ENCODE measurements at places on chromosomes 12 and 14. TPM values are rescaled to one million over a fixed set of nuclear protein-coding genes. Genes with fewer than 3 reads are reported as not detected.

- DNase-seq, result no peak
Measured at GRCh38 chr12:6312529-6313325, 2.2 kb downstream of the PLEKHG6 start.

- peak; percentile 74 for DNase-seq
Measured at GRCh38 chr14:100677152-100677551, 49.5 kb upstream of the DLK1 start.

DNA sequence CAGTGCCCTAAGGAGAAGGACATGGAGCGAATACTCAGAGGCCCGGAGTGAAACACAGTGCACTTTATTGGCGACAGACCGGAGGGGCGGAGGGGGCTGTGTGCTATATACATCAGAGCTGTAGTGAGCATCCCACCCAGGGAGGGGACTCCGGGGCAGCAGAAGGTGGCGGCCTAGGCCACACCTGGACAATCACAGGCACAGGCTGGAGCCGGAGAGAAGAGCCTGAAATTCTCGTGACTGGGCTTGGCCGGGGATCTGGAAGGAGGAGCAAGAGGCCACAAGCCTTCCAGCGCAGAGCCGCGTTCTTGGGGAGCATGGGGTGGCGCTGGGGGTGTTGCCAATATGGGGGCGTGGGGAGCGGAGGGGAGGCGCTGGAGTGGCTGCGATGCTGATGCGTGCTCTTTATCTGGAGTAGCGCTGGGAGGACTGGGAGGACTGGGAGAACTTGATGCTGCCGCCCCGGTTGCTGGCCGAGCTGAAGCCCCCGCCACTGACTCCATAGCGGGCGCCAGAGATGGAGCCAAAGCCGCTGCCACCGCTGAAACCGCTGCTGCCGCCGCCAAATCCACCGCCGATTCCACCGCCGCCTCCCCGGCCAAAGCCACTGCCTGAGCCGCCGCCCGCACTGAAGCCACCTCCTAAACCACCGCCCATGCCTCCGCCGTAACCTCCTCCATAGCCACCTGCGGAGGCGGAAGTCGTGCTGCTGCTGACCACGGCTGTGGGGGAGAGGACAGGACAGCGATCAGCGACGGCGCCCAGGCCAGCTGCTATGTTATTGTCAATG is 6.1 kb downstream of the KRT3 start:
- no peak for DNase-seq

DNA sequence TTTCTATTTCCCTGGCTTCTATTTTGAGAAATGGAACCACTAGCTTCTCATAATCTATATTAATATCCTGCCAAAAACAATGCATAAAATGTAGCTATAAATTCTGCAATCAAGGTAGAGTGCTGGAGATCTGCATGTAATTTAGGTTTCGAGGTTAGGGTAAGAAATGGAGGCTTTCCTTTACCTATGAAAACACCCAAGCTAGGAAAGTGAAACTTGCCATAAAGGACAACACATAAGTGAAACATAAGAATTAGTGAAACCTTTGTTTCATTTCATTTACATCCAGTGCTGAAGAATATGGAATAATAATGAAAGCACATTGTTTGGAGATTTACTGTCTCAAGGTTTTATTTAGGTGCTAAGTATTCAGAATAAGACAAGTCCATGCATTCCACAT is 9.7 kb downstream of the CLEC2A start:
- no peak for DNase-seq

GRCh38 chr14:46887144-46887543 is 235.6 kb upstream of the RPL10L start:
- DNase-seq, result no peak

GRCh38 chr12:52178984-52179383 is 12.8 kb downstream of the KRT80 start:
- DNase-seq, result no peak

- no peak for DNase-seq
Measured at GRCh38 chr12:67446716-67447115, 177.6 kb downstream of the CAND1 start.

DNA sequence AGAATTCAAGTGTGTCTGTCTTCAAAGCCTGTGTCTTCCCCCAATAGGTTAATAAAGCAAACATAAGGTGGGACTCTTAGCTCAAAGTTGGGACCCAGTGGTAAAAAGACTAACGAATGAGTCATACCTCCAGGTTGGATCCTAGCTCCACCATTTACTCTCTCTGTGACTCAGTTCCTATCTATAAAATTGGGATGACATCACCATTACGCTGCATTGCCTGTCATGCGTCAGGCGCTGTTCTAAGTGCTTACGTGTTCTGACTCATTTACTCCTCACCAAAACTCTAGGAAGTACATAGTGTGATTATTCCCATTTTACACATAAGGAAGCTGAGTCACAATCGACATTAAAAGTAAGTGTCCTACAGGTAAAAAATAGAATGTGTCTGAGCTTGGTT is 915.8 kb downstream of the VRK1 start:
- no peak for DNase-seq

DNA sequence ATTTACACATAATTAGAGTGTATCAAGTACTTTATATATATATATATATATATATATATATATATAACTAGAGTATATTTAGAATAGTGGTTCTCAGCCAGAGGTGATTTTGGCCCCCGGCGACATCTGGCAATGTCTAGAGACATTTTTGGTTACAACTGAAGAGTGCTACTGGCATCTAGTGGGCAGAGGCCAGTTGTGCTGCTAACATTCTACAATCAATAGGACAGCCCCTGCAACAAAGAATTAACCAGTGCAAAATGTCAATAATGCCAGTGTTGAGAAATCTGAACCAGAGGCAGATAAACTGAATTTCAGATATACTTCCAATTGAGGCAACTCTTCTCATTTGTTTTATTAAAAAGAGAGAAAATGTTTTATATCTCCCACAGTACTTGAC is 8.9 kb downstream of the GTF2A1 start:
- peak; percentile 23 for DNase-seq

- DNase-seq, result no peak
Measured at GRCh38 chr14:64685371-64686281, 18.6 kb upstream of the PLEKHG3 start.

DNA sequence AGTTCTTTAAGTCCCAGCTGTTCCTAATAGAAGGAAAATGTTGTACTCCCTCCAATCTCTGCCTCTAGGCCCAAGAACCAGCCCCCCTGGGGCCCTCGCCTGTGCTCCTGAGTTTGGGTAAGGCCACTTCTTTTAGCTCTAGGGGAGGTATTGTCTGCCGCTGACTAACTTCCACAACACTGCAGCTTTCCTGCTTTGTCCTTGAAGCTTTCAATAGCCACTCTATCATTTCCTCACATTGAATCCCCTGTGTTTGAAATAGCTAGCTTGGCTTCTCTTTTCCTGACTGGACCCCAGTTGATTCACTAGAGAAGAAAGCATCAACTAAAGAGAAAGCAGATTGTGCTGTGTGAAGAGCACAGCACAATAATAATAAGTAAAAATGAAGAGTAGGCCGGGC is 28.8 kb downstream of the KRT80 start:
- DNase-seq, result no peak

- peak; percentile 56 for DNase-seq
Measured at GRCh38 chr12:1205512-1206060, 214.6 kb downstream of the ERC1 start.

GRCh38 chr14:91947475-91948184 is at the start of gene FBLN5:
Gene FBLN5 (minus strand): TSS chr14:91947694. CDS start chr14:91947229, 465 bp downstream.
- peak; percentile 88 for DNase-seq

- DNase-seq, result no peak
Measured at GRCh38 chr12:57429473-57430111, 1.3 kb downstream of the R3HDM2 start.

DNA sequence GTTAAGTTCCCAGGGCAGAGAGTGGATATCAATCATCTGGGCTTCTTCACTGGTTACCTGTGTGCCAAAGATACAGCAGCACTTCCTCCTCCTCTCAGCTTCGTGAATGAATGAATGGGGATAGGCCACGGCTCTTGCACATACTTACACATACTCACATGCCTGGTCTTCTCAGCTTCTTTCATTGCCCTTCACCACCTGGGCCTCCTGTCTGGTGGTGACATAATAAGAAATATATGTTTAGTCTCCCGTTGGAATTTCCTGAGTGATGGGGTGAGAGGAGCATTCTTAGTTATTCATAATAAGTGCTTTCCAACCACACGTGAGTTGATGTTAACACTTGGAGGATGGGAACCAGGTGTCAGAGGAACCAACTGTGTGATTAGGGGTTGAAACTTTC is 268.1 kb upstream of the RMST start:
- no peak for DNase-seq

DNA sequence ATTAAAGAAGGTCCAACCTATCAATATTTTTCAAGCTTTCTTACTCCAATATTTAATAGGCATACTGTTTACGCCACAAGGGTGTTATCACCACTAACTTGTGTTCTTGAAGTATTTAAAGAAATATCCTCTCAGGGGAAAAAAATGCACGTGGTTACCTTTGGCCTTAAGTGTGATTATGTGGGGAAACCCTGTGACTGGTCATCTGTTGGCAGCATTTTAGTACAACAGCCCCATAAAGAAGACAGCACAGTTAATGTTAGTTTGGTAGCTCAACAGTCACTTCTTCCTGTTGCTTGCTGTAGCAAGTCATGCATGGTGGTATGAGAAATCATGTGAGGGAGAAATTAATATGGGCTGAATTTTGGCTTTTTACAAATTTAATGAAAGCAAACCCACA is 1021.5 kb upstream of the TMEM132C start:
- peak; percentile 24 for DNase-seq

DNA sequence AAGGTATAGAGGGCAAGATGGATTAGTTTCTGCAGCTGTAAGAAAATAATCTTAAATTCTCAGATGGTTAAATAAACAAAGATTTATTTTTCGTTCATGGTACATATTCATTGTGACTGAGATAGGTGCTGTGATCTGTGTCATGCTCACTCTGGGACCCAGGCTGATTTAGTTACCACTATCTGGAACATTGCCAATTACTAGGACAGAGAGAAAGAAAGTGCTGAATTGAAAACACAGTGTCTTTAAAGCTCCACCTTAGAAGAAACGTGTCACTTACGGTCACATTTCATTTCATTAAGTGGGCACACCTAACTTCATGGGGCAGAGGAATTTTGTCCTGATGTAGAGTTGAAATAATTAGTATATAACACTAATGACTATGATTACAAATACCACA is 430.0 kb downstream of the CCDC91 start:
- DNase-seq, result no peak

DNA sequence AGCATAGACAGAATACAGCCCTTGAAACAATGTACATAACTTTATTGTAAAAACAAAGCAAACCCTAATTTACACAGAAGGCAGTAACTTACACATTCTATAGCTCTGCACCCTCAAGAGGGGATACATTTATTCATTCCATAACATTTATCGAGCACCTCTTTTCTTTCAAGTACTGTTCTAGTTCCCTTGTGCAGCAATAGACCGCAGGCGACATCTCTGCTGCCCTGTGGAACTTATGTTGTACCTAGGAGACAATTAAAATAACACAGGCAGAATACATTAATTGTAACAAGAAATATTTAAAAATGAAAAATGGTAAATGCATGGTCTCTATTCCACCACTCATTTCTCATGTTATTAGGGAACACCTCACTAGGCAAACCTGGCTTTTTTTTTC is 1.4 kb upstream of the ARHGDIB start:
- DNase-seq, result no peak

- DNase-seq, result no peak
Measured at GRCh38 chr14:50871914-50872732, at the start of gene ABHD12B. Gene ABHD12B (plus strand): TSS chr14:50872053. CDS start chr14:50872175, 122 bp downstream.

GRCh38 chr14:91140672-91141071 is 26.8 kb downstream of the DGLUCY start:
- DNase-seq, result no peak

DNA sequence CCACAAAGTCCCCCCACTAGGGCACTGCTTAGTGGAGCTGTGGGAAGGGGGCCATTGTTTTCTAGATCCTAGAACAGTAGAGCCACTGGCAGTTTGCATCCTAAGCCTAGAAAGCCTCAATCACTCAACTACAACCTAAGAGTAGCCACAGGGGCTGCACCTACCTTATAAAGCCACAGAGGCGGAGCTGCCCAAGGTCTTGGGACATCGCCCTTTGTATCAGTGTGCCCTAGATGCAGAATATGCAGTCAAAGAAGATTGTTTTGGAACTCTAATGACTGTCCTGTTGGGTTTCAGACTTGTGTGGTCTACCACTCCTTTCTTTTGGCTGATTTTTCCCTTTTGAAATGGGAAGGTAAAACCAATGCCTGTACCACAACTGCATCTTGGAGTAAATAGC is 59.5 kb downstream of the ATP2B1 start:
- DNase-seq, result no peak

DNA sequence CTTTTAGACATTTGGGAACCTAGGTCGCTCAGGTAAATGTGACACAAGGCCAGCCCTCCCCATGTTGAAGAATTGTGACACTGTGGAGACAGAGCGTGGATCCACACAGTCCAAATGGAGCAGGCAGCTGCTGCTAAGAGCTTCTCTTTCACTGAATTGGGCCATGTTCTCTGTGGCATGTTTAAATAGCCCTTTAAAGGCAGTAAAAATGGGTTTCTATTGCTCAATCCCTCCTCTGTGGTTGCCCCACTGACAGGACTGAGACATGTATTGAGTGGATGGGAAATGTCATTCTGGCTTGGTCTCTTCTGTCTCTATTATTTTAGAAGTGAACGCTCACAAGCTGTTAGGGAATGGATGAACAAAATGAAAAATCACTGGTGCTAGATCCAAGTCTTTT is 84.0 kb upstream of the PRICKLE1 start:
- no peak for DNase-seq

ASB8 gene
- total RNA-seq, result 23.7 TPM

TTC9 gene
- under 0.01 TPM for total RNA-seq

SMIM41 gene
- 0.43 TPM for total RNA-seq

RNASE7 gene
- total RNA-seq, result not detected

ZDHHC22 gene
- not detected for total RNA-seq

RITA1 gene
- total RNA-seq, result 27.6 TPM

SIX6 gene
- total RNA-seq, result not detected

KCNC2 gene
- 0.43 TPM for total RNA-seq

BEST3 gene
- not detected for total RNA-seq

OR6C65 gene
- total RNA-seq, result not detected

DHRS4L2 gene
- 13.2 TPM for total RNA-seq
